IMR-90 (cell line): ENCODE measurements at places on chromosomes 5 and 9. TPM values are rescaled to one million over a fixed set of nuclear protein-coding genes. Genes with fewer than 3 reads are reported as not detected.
A peak's percentile ranks its signal among the peaks of the same experiment; 100 is the strongest.

Gene NAIF1
- total RNA-seq: 8.3 and 9.7 TPM in 2 replicates

DNA sequence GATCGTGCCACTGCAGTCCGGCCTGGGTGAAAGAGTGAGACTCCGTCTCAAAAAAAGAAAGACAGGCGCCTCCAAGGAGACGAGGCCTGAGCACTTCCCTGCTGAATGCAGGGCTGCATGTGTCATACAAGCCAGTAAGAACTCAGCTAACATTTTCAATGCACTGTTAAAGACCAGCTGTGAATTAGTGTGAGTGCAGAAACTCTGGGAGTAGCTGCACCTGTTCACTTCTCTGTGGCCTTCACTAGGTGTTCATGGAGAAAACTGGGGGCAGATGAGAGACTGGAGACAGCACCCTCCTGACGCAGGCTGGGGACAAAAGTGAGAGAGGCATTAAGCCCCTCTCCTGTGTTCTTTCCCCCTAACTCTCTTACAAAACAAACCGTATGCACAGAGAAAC lies 41.8 kb downstream of the FBXO10 start:
- no peak for DNase-seq
- peaks cover 21% of the 10 kb centered on the region for H3K36me3 ChIP-seq
- no peaks in the 10 kb centered on the region for H3K4me1 ChIP-seq
- H3K4me3 ChIP-seq: no peak overlapping the region

Gene DMRT2
- not detected in 2 replicates for total RNA-seq

DNA sequence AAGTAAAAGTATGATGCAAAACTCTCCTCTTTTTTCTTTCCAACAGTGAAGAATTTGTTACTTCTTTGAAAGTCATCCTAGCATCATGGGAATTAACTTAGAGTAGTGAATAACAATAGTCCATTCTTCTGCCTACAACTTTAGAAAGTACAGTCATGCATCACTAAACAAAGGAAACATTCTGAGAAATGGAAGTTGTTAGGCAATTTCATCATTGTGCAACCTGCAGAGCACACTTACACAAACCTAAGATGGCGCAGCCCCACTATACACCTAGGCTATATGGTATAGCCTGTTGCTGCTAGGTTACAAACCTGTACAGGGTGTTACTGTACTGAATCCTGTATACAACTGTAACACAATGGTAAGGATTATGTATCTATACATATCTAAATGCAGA lies 1209.3 kb upstream of the C9orf72 start:
- no peaks in the 10 kb centered on the region for H3K4me1 ChIP-seq
- H3K27ac ChIP-seq: no peak overlapping the region
- H3K27me3 ChIP-seq: no peaks in the 10 kb centered on the region
- H3K4me3 ChIP-seq: no peak overlapping the region
- H3K36me3 ChIP-seq: no peaks in the 10 kb centered on the region

Gene DMRT3
- total RNA-seq: not detected in 2 replicates

DNA sequence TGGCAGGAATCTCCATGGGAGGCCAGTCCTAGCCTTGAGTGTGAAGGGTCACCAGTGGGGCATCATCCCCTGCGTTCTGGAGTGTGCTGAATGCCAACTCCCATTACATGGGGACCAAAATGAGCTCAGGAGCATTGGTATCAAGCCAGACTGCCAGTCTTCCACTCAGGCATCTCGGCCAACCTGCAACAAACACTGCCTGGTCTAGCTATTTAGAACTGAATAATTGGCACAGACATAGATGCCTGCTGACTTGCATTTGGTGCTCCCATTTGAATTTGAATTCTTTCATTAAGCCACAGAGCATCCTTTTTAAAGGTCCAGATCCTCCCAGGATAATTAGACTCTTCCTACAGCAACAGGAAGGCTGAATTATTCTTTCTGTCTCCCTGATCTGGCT lies 116.6 kb upstream of the ABCA1 start:
- no peak overlapping the region for H3K27ac ChIP-seq
- H3K4me1 ChIP-seq: 0 out of 2 replicates have a peak, but pooled peaks cover 2% of the 10 kb centered on the region
- no peaks in the 10 kb centered on the region for H3K36me3 ChIP-seq

Gene SLC6A19
- total RNA-seq: not detected in 2 replicates

DNA sequence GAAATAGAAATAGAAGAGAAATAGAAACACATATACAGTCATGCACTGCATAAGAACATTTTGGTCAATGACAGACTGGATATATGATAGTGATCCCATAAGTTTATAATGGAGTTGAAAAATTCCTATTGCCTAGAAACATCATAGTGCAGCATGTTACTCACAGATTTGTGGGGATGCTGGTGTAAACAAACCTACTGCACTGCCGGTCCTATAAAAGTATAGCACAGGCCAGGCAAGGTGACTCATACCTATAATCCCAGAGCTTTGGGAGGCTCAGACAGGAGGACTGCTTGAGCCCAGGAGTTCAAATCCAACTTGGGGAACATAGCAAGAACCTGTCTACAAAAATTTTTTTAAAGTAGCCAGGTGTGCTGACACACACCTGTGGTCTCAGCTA lies 240.6 kb upstream of the MAP3K1 start:
- H3K4me3 ChIP-seq: no peak overlapping the region
- peaks cover under 1% of the 10 kb centered on the region; the same call in 1 of the 2 replicates for H3K27me3 ChIP-seq
- H3K4me1 ChIP-seq: peaks cover 5% of the 10 kb centered on the region
- DNase-seq: peak; percentile 90
- no peak overlapping the region for H3K27ac ChIP-seq

GRCh38 chr5:76337953-76338451 lies 65.1 kb upstream of the IQGAP2 start:
- peaks cover 2% of the 10 kb centered on the region; the same call in 1 of the 2 replicates for H3K27me3 ChIP-seq
- H3K4me3 ChIP-seq: no peak overlapping the region
- H3K4me1 ChIP-seq: no peaks in the 10 kb centered on the region
- H3K27ac ChIP-seq: no peak overlapping the region

DNA sequence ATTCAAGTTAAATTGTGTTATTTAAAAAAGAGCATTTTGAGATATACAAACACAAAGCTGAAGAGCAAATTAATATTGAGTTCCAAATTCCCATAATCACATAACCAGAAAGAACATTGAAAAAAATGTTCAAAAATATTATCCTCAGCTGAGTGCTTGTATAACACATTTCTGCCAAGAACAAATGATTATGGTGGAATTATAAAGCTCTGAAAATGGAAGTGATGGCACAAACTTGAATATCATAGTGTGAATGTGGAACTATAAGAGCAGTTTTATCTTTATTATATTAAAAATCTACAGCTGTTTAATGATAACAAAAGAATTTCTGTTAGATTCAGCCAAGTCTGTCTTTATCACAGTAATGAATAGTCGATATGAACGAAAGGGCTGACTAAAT lies 117.8 kb downstream of the MEF2C start:
- H3K27ac ChIP-seq: no peak overlapping the region
- no peaks in the 10 kb centered on the region for H3K4me1 ChIP-seq
- no peak overlapping the region for H3K4me3 ChIP-seq
- H3K27me3 ChIP-seq: no peaks in the 10 kb centered on the region
- no peaks in the 10 kb centered on the region for H3K36me3 ChIP-seq
- DNase-seq: no peak

- DNase-seq: no peak
- no peak overlapping the region for H3K27ac ChIP-seq
- no peak overlapping the region for H3K4me3 ChIP-seq
- no peaks in the 10 kb centered on the region for H3K27me3 ChIP-seq
These were observed 447.8 kb downstream of the ENC1 start for GRCh38 chr5:74192606-74193299.

- no peak overlapping the region for H3K4me3 ChIP-seq
- H3K4me1 ChIP-seq: no peaks in the 10 kb centered on the region
- peaks cover 10% of the 10 kb centered on the region for H3K36me3 ChIP-seq
- H3K27ac ChIP-seq: no peak overlapping the region
These were observed 35.4 kb downstream of the SREK1 start for GRCh38 chr5:66179297-66180051.

DNA sequence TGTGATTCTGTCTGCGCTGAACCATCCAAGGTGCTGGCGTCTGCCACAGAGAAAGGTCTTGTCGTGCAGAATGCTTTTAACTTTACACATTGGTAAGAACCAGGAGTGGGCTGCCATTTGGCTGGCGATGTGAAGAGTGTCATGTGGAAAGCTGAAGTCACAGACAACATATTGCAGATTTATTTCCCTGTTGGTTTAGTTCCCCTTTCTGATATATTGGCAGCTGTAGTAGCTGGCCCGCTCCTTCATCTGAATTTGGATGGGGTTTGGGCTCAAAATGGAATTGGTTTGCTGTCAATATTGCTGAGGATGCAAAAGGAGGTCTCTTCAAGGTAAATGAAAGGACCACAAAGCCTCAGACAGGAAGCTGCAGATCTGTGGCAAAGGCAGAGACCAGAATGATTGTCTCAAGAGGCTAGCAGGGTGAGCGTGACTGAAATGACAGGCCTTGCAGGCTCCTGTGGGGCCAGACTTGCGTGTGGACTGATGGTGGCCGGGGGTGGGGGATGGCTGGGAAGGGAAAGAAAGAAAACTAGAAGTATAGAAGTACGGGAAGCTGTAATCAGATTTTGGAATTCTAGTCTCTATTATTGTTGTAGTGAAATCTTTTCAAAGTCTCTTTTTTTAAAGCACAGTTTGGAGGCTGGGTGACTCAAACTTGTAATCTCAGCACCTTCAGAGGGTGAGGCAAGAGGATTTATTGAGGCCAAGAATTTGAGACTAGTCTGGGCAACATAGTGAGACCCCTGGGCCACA lies 25.1 kb upstream of the CD180 start:
- H3K4me3 ChIP-seq: no peak overlapping the region
- DNase-seq: no peak
- H3K4me1 ChIP-seq: no peaks in the 10 kb centered on the region
- H3K36me3 ChIP-seq: no peaks in the 10 kb centered on the region

DNA sequence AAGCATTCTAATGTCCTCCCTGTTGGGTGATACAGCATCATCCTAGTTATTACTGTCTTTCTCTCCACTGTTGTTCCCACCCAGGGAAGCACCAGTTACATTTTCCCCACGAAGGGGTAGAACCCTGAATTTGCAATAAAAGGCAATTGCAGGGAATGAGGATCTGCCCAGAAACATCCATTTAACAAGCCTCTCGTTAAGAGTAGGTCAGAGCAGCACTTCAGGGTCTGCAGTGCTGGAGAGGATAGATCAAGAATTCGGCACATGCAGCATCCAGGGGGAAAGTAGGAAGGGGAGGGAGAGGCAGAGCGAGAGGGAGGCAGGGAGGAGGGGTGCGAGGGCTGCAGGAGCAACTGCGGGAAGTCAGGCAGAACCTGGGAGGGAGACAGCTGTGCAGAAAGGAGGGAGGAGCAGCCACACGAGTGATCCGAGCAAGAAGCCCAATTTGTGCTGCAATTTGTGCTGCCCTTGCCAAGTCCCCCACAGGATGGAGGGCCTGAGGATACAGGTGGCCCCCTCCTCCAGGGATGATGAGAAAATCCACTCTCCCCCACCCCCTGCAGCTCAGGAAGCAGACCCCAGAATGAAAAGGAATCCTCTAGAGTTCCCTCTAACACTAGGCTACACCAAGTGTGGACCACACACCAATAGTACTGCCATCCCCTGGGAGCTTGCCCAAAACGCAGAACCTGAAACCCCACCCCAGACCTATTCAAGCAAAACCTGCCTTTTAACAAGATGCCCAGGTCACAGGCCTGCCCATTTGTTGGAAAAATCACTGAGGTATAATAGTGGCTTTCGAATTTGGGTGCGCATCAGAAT lies 62.2 kb downstream of the EPB41L4B start:
- no peaks in the 10 kb centered on the region for H3K36me3 ChIP-seq
- peaks cover 7% of the 10 kb centered on the region for H3K4me1 ChIP-seq
- H3K27ac ChIP-seq: no peak overlapping the region
- DNase-seq: no peak
- no peak overlapping the region for H3K4me3 ChIP-seq

DNA sequence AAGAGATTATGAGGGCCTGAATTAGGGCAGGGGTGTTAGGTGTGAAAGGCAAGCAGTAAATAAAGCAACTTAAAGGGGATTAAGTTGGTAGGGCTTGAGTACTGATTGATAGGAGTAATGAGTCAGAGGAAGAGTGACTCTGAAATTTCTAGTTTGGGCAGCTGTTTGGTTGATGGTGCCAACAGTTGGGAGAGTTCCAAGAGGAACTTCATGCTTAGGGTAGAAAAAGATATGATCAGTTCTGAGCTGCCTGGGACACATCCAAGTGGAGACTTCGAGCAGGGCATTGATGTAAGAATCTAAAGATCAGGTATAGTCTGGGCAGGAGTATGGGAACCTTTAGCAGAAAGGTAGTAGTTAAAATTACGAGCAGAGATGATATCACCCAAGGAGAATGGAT lies 10.2 kb downstream of the MAMDC2 start:
- H3K4me3 ChIP-seq: no peak overlapping the region
- H3K27me3 ChIP-seq: no peaks in the 10 kb centered on the region; the same call in 1 of the 2 replicates
- DNase-seq: no peak
- no peak overlapping the region for H3K27ac ChIP-seq

DNA sequence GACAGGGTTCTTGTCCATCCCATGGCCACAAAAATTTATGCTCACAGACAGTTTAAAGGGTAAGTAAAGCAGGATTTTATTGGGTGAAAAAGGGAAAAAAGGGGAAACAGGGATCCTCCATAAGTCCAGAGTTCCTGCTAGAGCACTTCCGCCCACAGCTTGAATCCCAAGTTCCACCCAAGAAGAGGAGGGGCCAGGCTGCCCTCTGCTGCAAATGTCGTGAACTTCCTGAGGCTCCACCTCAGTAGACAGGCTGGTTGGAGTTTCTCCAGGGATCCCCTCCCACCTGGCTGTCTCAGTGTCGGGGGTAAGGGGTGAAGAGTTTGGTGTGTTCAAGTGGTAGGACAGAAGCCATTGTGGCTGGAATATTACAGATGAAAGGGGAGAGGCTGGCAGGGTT lies 275.0 kb upstream of the SGCD start:
- no peak for DNase-seq
- H3K4me3 ChIP-seq: no peak overlapping the region
- no peaks in the 10 kb centered on the region for H3K27me3 ChIP-seq
- no peak overlapping the region for H3K27ac ChIP-seq

Gene BASP1
- 39.6 and 70.5 TPM in 2 replicates for total RNA-seq

DNA sequence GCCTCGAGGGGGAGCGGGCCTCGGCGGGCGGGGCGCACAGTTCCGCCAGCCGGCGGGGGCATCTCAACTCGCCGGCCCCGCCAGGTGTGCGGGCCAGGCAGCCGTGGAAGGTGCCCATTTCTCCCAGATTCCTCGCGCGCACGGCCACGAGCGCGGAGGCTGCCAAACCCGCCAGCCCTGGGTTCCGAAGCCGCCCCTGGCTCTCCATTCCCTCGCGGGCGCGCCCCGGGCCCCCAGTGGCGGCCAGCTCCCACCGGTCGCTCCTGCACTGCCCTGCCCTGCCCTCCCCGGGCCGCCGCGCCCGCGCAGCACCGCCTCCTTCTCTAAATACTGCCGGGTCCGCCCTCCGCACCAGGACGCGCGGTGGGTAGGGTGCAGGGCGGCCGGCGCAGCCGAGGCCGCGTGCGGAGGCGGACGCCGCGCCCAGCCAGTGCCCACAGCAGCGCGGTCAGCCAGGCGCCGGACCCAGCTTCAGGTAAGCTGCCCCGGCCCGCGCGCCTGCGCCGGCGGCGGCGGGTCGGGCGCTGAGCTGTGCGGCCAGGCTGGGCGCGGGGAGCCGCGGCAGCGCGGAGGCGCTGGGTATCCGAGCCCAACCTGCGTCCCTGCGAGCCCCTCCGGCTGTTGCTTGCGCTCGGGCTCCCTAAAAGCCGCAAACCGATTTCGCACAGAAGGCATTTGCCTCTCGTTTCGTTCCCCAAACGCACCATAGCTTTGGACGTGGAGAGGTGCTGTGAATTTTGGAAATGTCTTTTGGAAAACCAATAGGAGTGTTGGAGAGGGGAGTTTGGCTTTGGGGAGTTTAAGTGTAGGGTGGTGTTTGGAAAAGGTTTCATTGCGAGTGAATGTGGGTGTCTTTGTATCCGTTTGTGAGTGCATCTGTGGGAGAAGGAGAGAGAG lies at the start of gene TMEM171:
TSS of gene TMEM171 (plus strand) at position 354 of the 897 bp plus-strand sequence. CDS start 2,799 bp downstream, outside the sequence.
- peak within 1 kb of the TSS; percentile 72 for H3K4me3 ChIP-seq
- no peaks in the 10 kb centered on the region for H3K36me3 ChIP-seq
- H3K4me1 ChIP-seq: peaks cover 9% of the 10 kb centered on the region
- DNase-seq: peak; percentile 37
- H3K27ac ChIP-seq: no peak within 1 kb of the TSS

Gene ARSB
- 14.7 and 16.0 TPM in 2 replicates for total RNA-seq

Gene FBP2
- total RNA-seq: not detected in 2 replicates
